Panc1 (cell line): ENCODE measurements at places on chromosomes 11 and 22.

- H3K36me3 ChIP-seq, result no peaks in the 10 kb centered on the region
- no peaks in the 10 kb centered on the region for H3K27me3 ChIP-seq
- no peak overlapping the region for H3K4me3 ChIP-seq
Measured at GRCh38 chr22:28029201-28029948, 110.3 kb upstream of the PITPNB start.

DNA sequence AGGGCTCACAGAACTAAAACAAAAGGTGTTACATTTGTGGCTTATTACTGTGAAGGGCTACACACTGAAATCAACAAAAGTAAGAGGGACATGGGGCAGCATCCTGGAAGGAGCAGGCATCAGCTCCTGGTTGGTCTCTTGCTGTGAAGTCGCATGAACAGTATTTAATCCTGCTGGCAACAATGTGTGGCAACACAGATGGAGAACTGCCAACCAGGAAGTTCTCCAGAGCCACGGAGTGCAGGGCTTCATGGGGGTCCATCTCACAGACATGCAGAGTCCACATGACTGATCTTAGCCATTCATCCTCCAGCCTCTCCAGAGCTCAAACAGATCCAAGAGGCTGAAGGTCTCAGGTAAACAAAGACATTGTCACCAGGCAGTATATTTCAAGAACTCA lies 32.8 kb upstream of the FGF3 start:
- H3K36me3 ChIP-seq, result no peaks in the 10 kb centered on the region
- no peaks in the 10 kb centered on the region for H3K4me1 ChIP-seq
- H3K4me3 ChIP-seq, result no peak overlapping the region
- peaks cover 44% of the 10 kb centered on the region for H3K27me3 ChIP-seq

DNA sequence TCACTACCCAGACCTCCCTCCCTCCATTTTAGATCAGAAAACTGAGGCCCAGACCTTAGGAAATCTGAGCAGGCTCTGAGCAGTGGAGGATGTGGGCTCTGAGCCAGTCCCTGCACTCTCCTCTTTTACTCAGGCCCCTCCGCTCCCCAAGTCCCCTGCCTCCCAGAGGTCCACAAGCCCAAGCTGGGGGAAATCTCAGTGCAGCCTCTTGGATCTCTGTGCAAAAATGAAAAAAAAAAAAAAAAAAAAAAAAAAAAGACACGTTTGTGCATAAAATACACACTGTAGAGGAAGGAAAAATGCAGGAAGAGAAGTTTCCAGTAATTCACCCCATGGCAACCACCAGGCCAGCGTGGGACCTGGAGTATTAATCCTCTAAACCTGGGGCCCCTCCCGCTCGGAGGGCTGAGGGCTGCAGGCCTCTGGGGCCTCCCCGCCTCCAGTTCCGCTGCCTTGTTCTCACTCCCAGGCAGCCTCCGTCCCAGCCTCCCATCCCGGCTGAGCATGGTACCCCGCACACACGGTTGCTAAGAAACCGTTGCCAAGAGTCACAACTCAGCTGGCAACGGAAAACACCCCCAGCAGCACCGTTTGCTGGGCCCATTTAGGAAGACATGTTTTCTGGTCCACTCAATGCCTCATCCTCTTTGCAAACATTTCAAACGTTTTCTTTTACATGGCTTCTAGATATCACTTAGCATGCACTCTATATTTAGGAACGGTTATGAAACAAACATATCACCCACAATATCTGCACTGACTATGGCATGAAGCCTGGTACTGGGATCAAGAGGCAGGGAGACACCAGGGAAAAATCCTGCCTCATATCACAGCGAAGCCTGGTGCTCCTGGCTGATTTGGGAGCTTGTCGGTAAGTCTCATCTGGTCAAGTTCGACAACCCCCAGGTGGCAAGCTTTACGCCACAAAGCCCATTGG lies 227.5 kb downstream of the CTTN start:
- H3K36me3 ChIP-seq, result no peaks in the 10 kb centered on the region
- DNase-seq, result no peak
- H3K27me3 ChIP-seq, result peaks cover 2% of the 10 kb centered on the region; the same call in 1 of the 2 replicates
- no peak overlapping the region for H3K4me3 ChIP-seq

GRCh38 chr11:45037434-45038005 lies 86.8 kb upstream of the TP53I11 start:
- no peak overlapping the region for H3K4me3 ChIP-seq
- no peaks in the 10 kb centered on the region; the same call in 1 of the 2 replicates for H3K27me3 ChIP-seq
- H3K36me3 ChIP-seq, result no peaks in the 10 kb centered on the region

GRCh38 chr11:58546841-58547240 lies 28.8 kb downstream of the LPXN start:
- no peaks in the 10 kb centered on the region for H3K4me1 ChIP-seq
- no peak overlapping the region for H3K4me3 ChIP-seq
- H3K36me3 ChIP-seq, result no peaks in the 10 kb centered on the region
- H3K27ac ChIP-seq, result no peak overlapping the region
- no peak for DNase-seq

DNA sequence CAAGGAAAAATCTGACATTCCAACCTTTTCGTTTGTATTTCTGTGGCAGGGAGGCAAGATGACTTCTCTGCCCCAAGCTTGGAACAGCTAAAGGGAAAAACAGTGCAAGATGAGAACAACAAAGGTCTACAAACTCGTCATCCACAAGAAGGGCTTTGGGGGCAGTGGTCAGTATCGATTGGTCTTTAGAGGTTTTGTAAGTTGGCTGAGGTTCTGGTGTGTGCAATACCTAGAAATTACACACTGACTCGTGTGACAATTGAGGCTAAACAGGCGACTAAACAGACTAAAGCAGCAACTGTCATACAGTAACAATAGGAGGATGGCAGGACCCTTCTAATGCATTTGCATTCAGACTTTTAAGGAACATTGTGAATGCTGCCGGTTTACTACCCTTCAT lies 994 bp downstream of the DEPDC5 start:
- peaks cover 20% of the 10 kb centered on the region for H3K4me1 ChIP-seq
- H3K4me3 ChIP-seq, result peak overlapping the region; percentile 84
- H3K27ac ChIP-seq, result peak overlapping the region; percentile 92
- no peak for DNase-seq
- H3K27me3 ChIP-seq, result no peaks in the 10 kb centered on the region
- peaks cover 3% of the 10 kb centered on the region; the same call in 1 of the 2 replicates for H3K36me3 ChIP-seq

DNA sequence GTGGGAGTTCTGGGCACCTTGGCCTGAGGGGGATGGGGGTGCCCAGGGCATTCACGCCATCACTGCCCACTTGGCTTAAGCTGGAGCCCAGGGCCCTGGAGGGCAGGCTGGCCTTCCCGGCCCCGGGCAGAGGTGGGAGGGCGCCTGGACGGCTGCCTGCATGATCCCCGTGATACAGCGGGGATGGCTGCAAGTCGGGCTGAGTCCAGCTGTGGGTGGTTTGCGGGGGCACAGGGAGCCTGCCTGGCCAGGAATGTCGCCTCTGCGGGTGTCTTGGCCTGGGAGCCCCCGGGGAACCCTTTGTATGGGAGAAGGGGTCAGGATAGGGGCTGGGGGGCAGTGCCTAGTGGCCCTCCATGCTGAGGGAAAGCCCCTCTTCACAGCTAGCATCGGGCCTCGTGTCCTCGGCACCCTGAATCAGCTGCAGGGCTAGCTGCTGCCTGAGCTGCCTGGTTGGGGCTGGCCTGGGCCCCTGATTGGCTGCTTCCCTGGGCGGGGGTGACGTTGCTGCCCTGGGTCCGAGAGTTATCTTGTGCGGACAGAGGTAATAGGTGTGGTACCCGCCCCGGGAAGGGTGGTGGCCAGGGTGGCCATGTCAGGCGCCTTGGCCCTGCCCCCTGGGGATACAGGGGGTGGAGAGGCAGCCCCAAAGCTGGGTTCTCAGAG lies 8.3 kb downstream of the BRSK2 start:
- no peak overlapping the region for H3K27ac ChIP-seq
- peaks cover 7% of the 10 kb centered on the region; the same call in 1 of the 2 replicates for H3K4me1 ChIP-seq
- H3K4me3 ChIP-seq, result no peak overlapping the region
- DNase-seq, result no peak

DNA sequence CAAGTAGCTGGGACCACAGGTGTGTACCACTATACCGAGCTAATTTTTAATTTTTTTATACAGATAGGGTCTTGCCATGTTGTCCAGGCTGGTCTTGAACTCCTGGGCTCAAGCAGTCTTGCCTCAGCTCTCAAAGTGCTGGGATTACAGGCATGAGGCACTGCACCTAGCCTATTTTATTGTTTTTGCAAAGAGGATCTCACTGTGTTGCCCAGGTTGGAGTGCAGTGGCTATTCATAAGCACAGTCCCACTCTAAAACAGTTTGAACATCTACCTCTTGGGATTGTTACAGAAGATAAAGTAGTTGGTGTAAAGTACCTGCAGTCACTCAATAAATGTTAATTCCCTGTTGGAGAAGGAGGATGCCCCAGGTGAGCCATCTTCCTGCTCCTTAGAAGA lies 29.1 kb downstream of the XRCC6 start:
- H3K27me3 ChIP-seq, result no peaks in the 10 kb centered on the region
- H3K36me3 ChIP-seq, result peaks cover 28% of the 10 kb centered on the region
- H3K4me1 ChIP-seq, result no peaks in the 10 kb centered on the region
- no peak overlapping the region for H3K27ac ChIP-seq
- H3K4me3 ChIP-seq, result no peak overlapping the region

- H3K27ac ChIP-seq, result no peak overlapping the region
- H3K36me3 ChIP-seq, result no peaks in the 10 kb centered on the region
- H3K27me3 ChIP-seq, result no peaks in the 10 kb centered on the region
- H3K4me3 ChIP-seq, result no peak overlapping the region
- no peaks in the 10 kb centered on the region for H3K4me1 ChIP-seq
Measured at GRCh38 chr11:125995313-125995712, 49.5 kb downstream of the VSIG10L2 start.

- no peak overlapping the region for H3K27ac ChIP-seq
- no peak for DNase-seq
- H3K4me3 ChIP-seq, result no peak overlapping the region
- H3K27me3 ChIP-seq, result no peaks in the 10 kb centered on the region
Measured at GRCh38 chr11:23202611-23203010, 342.3 kb upstream of the CCDC179 start.

DNA sequence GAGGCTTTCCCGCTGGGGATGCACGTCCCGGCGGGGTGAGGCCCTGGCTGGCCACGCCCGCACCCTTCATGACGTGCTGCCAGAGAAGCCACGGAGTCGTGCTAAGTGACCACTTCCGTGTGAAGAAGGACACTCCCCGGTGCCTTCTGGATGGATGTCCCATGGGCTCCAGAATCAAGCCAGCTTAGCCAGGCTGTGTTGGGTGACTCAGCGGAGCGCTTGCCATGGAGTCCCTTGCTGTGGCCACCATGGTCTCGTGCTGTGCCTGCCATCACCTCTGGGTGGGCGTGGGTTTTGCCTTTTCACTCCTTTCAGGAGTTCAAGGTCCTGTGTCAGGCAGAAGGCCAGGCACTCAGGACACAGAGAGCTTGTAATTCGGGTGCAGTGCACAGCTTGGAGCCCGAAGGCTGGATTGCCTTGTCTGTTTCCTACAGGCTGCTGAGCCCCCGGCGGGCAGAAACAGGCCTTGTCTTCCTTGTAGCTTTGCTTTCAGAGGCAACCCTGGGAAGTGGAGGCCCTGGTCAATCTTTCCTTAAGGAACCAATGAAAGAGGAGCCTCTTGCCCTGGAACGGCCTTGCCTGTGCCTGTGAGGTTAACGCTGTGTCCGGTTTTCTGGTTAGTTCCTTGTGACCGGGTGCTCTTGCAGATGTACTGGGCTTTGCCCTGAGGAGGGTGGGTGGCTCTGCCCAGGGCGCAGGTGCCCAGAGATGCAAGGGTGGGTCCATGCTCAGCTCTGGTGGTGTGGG lies 268.6 kb downstream of the TBC1D22A start:
- no peak for DNase-seq
- no peaks in the 10 kb centered on the region for H3K36me3 ChIP-seq
- H3K27me3 ChIP-seq, result no peaks in the 10 kb centered on the region
- H3K27ac ChIP-seq, result no peak overlapping the region

DNA sequence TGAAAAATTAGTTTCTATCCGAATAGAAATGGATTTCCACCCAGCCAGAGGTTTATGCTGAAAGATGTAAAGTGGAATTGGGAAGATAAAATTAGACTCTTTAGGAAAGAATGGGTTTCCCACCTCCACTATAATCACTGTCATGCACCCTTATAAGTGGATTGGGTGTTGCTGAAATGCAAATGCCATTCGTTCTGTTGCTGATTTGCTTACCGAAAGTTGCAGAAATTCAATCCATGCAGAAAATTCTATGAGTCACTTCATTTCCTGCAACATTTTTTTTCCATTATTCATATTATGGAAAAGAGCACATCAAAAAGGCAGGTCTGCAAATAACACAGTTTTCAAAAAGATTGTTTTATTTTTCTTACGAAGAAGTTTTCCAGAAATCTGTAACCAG lies 65.6 kb downstream of the LDLRAD3 start:
- no peaks in the 10 kb centered on the region for H3K27me3 ChIP-seq
- H3K27ac ChIP-seq, result no peak overlapping the region
- H3K4me3 ChIP-seq, result no peak overlapping the region
- H3K4me1 ChIP-seq, result peaks cover 30% of the 10 kb centered on the region

DNA sequence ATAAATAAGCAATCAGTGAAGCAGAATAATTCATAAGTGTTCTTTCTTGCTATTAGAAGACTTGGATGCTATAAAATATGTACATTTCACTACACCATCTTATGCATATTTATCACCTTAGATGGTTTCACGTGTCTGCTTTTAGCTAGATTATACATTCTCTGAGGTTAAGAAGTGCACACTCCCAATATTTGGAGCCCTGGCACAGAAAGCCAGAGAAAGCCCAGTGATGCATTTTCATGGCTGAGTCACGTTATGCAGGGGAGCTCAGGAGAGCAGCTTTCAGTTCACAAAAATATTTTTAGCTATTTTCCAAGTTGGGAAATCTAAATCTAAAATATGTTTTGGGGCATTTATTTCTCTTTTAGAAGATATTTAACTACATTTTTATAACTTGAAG lies 5.1 kb upstream of the TP53AIP1 start:
- H3K4me3 ChIP-seq, result no peak overlapping the region
- no peaks in the 10 kb centered on the region for H3K36me3 ChIP-seq
- no peak for DNase-seq
- H3K4me1 ChIP-seq, result no peaks in the 10 kb centered on the region
- no peak overlapping the region for H3K27ac ChIP-seq

- H3K4me1 ChIP-seq, result no peaks in the 10 kb centered on the region
- peaks cover 3% of the 10 kb centered on the region for H3K27me3 ChIP-seq
- no peak overlapping the region for H3K27ac ChIP-seq
- DNase-seq, result no peak
Measured at GRCh38 chr22:25869771-25870170, 127.8 kb downstream of the MYO18B start.

GRCh38 chr11:101770648-101771047 lies 144.2 kb upstream of the CEP126 start:
- H3K27ac ChIP-seq, result no peak overlapping the region
- no peak for DNase-seq
- no peaks in the 10 kb centered on the region for H3K36me3 ChIP-seq
- H3K27me3 ChIP-seq, result no peaks in the 10 kb centered on the region; the same call in 1 of the 2 replicates

- no peaks in the 10 kb centered on the region for H3K36me3 ChIP-seq
- no peak for DNase-seq
Measured at GRCh38 chr11:27057091-27057780, 16.6 kb downstream of the BBOX1 start.

- no peak for DNase-seq
- no peaks in the 10 kb centered on the region for H3K36me3 ChIP-seq
- H3K4me3 ChIP-seq, result peak overlapping the region; percentile 4; the same call in 1 of the 2 replicates
Measured at GRCh38 chr11:102560555-102561011, 30.0 kb upstream of the MMP7 start.

GRCh38 chr11:131192628-131193027 lies 177.8 kb upstream of the NTM start:
- H3K36me3 ChIP-seq, result no peaks in the 10 kb centered on the region; the same call in 1 of the 2 replicates
- no peak overlapping the region for H3K27ac ChIP-seq
- no peaks in the 10 kb centered on the region for H3K4me1 ChIP-seq
- H3K27me3 ChIP-seq, result peaks cover 24% of the 10 kb centered on the region
- DNase-seq, result no peak

- no peak overlapping the region for H3K4me3 ChIP-seq
- no peaks in the 10 kb centered on the region for H3K27me3 ChIP-seq
- H3K27ac ChIP-seq, result no peak overlapping the region
- DNase-seq, result peak; percentile 89
- H3K36me3 ChIP-seq, result no peaks in the 10 kb centered on the region
Measured at GRCh38 chr11:67345920-67346819, 7.2 kb downstream of the POLD4 start.
